ENCODE measurements at places on chromosomes 11 and 22. TPM values are rescaled to one million over a fixed set of nuclear protein-coding genes. Genes with fewer than 3 reads are reported as not detected.

GRCh38 chr22:17949642-17950473 is 74.5 kb downstream of the MICAL3 start:
- no peak for ATAC-seq

GRCh38 chr22:41099036-41099435 is 6.6 kb downstream of the EP300 start:
- ATAC-seq, result no peak

- ATAC-seq, result peak; percentile 20
Observed at GRCh38 chr11:123174196-123175183, 20.6 kb downstream of the CLMP start.

DNA sequence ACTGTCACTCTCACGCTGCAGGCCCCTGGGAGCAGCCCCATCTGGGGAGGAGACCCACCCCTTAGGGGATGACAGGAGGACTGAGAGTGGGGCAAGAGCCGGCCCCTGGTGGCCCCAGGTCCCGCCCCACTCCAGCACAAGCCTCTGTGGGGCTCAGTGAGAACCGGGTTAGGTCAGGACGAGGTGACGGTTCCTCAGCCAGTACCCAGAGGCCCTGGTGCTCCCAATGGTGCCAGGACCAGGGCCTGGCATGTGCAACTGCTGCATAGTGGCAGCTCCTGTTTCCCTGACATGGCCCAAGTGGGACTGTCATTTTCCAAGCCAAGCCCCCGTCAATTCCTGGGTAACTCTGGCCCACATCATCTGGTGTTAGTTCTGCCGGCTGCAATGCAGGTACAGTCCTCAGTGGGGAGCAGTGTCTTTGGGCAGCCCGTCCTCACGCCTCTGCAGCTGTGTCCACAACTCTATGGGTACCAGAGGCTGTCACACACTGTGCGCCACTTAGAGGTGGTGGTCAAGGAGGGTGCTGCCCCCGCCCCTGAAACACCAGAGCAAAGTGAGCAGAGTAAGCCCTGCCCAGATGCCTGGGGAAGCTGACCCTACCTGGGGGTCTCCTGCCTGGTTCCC is 15.9 kb downstream of the CHID1 start:
- peak; percentile 2 for ATAC-seq

DNA sequence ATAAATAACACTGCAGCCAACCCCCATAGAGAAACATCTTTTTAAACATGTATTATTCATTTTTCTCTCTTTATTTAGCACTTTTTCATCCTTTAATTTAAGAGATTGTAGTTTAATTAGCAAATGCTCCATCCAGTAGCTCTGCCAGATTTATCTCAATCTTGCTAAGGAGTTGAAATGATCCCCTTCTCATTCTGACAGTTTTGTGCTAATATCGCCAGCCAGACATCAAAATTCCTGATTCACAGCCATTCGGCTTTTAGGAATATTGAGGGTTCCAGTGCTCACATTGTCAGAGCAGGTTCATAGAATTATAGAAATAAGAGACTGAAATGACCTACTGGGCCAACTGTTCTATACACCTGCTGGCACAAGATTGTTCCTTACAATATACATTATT is 77.8 kb downstream of the CASP12 start:
- no peak for ATAC-seq

DNA sequence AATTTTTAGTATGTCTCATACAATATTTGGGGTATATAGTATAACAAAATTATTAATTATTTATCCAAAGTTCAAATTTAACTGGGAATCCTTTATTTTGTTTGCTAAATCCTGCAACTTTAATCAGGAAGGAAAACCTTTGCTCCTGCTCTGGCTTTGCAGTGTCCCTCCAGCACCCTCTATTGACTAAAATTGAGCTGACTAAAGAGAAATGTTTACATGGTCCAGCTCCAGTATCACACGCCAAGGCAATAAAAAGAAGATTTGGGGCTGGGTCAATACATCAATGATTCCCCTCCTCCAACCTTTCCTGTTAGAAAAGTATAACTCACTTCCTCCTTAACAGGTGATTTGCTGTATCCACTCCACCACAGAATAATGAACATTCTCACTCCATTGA is 153.0 kb upstream of the LRRC4C start:
- no peak for ATAC-seq

GRCh38 chr11:81032906-81033305 is 1592.1 kb upstream of the TENM4 start:
- no peak for ATAC-seq

DNA sequence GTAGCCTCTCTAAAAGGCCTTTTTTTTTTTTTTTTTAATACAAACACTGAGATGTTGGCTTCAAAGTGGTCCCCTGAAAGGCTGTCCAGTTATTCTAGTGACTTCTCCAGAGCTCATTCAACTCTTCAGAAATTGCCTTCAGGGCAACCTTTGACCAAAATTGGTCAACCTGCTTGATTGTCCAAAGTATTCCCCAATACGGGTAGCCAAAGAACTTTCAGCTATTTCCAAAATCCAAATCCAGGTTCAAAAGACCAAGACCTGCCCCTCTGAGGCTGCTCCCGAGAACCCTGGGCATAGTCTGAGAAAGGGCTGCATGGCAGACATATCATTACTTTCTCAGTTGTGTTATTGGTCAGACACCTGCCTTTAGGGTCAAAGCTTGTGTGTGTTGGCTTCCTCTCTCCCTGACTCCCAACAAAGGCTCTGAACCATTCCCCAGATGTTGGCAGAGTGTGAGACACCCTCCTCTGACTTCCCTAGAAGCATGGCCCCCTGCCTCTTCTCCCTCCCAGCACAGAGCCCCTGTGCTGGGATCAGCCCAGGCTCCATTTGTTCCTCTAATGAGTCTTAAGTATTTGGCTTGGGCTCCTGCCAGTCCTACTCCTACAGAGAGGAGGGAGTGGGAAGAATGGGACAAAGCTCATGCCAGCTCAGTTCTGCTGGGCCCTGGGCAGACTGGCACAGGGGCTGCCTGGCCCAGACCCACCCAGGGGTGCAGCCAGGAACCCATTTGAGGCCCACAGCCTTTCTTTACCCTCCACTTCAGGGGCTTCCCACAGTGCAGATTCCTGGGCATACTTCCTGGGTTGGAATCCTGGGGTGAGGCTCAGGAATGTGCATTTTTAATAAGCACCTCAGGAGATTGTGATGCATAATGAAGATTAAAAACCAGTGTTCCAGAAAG is 30.3 kb downstream of the TNKS1BP1 start:
- peak; percentile 45 for ATAC-seq

- peak; percentile 31 for ATAC-seq
Observed at GRCh38 chr11:86176165-86176884, 68.2 kb upstream of the EED start.

DNA sequence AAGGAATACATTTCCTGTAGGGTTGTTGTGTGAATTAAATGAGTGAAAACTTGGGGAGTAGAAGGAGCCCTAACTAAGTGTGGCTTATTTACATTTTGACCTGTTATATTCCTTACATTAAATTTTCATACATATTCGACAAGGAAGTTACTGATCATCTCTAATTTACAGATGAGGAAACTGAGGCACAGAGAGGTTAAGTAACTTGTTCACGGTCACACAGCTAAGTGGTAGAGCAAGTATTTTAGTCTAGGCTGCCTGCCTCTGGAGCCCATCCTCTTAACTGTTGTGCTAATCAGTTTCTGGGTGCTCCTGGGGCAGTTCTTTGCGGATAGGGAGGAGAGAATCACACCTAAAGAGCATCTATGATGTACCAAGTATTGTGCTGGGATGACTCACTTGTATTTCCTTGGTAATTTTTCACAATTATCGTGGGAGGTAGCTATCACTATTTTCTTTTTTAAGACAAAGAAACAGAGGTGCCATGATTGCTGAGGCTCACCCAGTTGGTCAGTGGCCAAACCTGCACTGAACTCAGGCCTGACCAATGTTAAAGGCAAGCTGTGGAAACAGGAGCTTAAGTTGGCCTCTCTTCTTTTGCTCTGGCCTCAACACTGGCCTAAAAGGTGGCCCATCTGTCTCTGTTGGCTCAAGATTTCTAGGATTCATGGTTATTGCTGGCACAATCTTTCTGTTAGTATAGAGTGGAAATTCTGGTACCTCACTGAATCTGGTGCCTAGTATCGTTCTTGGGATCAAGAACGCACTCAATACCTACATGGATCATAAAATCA is 2.9 kb upstream of the ELF5 start:
- no peak for ATAC-seq

DNA sequence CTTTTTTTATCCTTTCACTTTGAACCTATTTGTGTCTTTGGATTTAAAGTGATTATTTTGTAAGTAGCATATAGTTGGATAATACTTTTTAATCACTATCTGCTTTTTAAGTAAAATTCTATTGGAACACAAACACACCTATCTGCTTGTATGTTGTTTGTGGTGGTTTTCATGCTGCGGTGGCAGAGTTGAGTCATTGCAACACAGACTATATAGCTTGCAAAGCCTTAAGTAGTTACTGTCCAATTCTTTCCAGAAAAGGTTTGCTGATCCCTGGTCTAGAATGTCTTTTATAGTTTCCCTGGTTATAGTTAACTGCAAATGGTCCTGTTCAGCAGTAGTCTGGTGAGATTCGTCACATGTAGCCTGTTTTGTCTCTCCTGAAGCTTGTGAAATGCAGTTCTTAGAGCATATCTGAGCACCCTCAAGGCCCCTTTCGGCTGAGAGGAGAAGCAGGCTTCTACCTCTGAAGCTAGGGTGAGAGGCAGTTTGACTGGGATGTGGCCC is 21.5 kb downstream of the SHANK3 start:
- ATAC-seq, result no peak

DNA sequence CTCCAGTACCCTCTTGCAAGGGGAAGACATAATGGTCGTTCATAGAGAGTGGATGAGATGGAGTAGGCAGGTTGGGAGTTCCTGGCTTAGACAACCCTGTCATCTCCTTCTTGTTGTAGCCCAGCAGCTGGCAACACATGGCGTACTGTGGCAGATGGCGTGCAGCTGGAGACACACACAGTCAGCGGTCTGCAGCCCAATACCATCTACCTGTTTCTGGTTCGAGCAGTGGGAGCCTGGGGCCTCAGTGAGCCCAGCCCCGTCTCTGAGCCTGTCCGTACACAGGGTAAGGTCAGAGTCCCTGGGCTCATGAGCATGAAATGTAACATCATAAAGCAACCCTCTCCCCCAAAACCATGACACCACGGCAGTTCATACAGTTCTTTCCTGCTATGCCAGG is 8.7 kb downstream of the ROBO3 start:
- no peak for ATAC-seq

- peak; percentile 15 for ATAC-seq
Observed at GRCh38 chr22:19688301-19689290, 25.7 kb upstream of the SEPTIN5 start.

- no peak for ATAC-seq
Observed at GRCh38 chr11:43649501-43649900, 31.0 kb upstream of the HSD17B12 start.

- ATAC-seq, result peak; percentile 24
Observed at GRCh38 chr11:130478204-130478701, 29.8 kb downstream of the ADAMTS15 start.

The C11orf52 gene
- 3.5 TPM for total RNA-seq

DNA sequence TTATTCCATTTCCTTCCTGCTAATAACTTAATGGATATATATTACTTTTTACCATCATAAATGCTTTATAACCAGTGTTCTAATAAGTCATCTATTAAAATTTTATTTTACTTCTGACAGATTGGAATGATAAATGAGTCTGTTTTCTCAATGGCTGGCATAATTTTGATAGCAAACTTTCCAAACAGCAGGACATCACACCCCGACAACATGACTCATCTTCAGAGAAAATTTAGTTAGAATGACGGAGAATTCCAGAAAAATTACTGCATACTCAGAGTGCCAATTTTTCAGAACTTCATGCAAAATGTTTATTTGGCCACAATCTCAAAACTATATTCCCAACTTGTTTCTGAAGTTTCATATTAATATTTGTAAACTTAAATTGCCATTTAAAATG is 174.4 kb downstream of the SWAP70 start:
- ATAC-seq, result no peak

DNA sequence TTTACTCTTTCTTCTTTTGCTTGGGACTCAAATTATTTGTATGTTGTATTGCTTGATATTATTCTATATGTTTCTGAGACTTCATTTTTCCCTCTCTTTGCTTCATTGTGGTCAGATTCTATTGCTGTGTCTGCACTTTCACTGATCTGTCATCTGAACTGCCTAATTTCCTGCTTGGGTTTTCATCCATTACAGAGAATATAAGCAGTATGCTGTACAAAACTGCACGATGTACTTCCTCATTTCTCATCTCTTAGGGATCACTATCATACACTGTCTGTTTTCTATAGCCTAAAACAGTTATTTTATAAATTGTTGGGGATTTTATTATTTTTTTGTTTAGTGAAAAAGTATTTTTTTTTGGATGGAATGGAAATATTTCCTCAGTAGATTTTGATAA is 736.7 kb upstream of the ANO5 start:
- ATAC-seq, result no peak

GRCh38 chr11:64729851-64730382 is 6.9 kb upstream of the NRXN2 start:
- peak; percentile 25 for ATAC-seq

DNA sequence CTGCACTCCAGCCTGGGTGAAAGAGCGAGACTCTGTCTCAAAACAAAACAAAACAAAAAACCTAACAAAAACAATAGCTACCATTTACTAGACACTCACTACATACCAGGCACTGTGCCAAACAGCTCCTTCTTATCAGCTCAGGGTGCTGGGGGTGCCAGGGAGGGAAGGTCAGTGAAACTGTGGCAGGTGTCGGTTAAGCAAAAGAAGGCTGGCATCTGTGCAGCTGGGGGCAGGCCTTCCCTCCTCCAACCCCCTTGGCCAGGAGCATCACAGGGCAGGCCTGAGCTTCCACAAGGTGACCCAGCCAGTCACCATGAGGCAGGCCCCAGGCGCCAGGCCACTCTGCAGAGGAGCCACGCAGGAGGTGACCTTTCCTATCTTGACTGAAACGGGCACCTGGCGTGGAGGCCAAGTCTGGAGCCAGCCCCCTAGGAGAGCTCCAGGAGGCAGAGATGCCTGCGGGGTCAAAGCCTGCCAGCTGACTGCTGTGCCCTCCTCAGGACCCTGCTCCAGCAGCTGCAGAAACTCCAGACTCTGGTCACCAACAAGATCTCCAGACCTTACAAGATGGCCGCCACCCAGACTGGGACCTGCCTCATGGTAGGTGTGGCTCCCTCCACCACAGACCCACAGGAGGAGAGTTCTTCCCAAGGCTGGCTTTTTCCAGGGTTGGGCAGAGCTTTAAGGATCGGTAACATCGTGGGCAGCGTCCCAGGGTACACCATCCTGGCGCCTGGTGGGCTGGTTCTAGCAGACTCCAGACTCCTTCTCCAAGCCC is 31.3 kb upstream of the DGKZ start:
- ATAC-seq, result no peak

- peak; percentile 51 for ATAC-seq
Observed at GRCh38 chr11:30488304-30488998, 97.7 kb downstream of the MPPED2 start.

The OR51B4 gene
- total RNA-seq, result not detected

GRCh38 chr22:24744638-24745037 is 29.9 kb downstream of the PIWIL3 start:
- no peak for ATAC-seq

DNA sequence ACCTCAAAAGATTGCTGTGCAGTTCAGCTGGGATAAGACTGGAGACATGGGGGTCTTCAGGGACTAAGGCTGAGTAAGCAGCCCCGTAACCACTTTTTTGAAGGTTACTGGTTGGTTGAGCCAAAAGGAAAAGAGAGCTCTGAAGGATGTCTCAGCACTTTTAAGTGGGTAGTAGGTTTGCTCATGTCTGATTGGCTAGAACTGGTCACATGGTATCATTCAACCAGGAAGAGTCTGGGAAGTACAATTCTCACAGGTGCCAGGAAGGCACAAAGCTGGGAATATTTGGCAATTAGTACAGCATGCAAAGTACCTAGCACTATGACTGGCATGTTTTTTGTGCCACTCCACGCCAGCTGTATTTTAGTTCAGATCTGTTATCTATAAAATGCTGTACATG is 58.1 kb downstream of the SNX19 start:
- ATAC-seq, result no peak
